ENCODE measurements at places on chromosomes 11 and 22.
A peak's percentile ranks its signal among the peaks of the same experiment; 100 is the strongest.

DNA sequence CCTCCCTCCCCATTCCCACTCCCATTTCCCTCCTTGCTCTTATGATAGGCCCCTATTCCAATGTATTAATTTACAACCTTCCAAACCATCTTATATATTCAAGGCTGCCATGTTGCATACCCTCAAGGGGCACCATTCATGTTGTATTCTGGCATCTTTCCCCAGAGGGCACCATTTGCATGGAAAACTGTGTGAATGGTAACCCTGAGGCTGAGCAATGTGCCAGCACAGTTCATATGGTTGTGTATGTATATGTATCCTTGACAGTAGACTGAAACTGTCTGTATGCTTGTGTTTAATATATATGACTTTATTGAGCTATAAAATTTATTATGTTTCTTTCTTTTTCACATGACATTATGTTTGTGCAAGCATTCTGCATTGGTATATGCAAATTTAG is 7.3 kb downstream of the RASSF10 start:
- DNase-seq = no peak

GRCh38 chr11:7637447-7638157 is 35.7 kb downstream of the CYB5R2 start:
- DNase-seq = no peak

DNA sequence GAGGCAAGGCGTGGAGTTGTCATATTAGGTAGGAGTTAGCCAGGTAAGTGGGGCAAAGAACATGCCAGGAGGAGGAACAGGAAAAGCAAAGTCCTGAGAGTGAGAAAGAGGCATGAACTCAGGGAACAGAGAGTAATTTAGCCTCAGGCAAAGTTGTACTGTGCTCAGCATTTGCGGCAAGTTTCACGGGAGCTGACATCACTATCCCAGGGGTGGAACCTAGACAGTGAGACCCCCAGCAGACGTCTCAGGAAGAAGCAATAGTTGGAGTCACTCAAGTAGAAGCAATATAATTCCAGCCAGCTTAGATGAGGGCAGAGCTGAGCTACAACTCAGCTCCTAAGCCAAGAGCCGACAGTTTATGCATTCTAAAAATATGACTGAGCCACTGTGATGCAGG is 426.0 kb upstream of the ISX start:
- DNase-seq = no peak

DNA sequence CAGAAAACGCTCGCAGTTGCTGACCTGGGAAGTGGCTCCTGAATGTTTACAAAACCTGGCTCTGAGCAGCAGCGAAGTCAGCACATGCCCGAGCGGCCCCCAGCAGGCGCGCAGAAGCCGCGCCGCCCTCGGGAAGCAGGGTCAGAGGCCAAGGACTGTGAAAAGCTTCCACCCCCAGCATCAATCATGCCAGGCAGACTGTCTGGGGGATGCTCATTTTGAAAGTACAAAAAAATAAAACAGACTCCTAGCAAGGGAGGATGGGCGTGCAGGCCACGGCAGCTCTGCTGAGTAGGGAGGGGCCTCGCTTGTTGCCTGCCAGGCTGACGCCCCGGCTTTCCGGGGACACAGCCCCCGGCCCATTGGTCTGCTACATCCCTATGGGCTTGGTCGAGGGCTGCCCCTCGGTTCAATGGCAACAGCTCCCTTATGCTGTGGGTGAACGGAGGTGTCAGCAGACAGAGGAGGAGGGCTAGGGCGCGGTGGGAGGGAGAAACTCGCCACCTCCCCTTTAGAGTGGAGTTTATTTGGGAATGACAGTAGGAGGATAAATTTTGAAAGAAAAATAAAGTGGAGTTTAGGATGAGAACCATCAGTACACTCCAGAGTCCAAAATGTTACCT is 37.7 kb upstream of the GNB1L start:
- peak; percentile 26 for DNase-seq

- DNase-seq = no peak
Measured at GRCh38 chr22:39635719-39636118, 65.2 kb downstream of the CACNA1I start.

GRCh38 chr22:38474003-38474607 is 6.2 kb downstream of the KDELR3 start:
- DNase-seq = no peak

DNA sequence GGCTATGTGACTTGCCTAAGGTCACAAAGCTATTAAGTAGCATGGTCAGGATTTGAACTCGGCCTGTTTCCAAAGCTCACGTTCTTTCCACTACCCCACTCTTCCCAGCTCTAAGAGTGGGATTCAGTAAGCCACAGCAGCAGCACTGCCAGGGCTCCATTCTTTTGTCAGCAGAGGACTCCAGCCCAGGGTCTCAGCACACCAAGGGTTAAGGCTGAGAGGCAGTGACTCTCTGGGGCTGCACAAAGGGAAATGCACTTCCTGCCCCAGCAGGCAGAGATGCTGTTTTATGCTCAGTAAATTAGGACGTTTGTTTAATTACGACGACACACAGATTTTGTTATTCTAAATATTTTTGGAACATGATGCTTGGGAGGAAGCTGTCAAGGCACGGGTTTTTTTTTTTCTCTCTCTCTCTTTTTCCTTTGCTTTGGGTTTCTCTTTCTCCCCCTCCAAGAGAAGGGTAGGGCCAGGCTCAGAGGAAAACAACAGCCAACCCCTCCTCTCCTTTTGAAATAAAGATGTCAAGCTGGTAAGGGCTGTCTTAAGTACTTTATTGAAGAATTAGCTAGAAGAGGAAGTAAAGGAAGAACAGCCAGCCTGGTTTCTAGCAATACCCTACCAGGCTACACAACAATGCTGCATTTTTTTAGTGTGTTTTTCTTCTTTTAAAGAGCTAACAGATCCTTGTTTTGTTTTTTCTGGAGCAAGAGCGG is 2.8 kb downstream of the MYH9 start:
- no peak for DNase-seq
